Inflammatory macrophage treated with lipopolysaccharide for 1 hour (primary cell): ENCODE measurements at places on chromosomes 16 and 17.

- no peak for DNase-seq
Measured at GRCh38 chr16:58022601-58023371, 2.8 kb upstream of the MMP15 start.

DNA sequence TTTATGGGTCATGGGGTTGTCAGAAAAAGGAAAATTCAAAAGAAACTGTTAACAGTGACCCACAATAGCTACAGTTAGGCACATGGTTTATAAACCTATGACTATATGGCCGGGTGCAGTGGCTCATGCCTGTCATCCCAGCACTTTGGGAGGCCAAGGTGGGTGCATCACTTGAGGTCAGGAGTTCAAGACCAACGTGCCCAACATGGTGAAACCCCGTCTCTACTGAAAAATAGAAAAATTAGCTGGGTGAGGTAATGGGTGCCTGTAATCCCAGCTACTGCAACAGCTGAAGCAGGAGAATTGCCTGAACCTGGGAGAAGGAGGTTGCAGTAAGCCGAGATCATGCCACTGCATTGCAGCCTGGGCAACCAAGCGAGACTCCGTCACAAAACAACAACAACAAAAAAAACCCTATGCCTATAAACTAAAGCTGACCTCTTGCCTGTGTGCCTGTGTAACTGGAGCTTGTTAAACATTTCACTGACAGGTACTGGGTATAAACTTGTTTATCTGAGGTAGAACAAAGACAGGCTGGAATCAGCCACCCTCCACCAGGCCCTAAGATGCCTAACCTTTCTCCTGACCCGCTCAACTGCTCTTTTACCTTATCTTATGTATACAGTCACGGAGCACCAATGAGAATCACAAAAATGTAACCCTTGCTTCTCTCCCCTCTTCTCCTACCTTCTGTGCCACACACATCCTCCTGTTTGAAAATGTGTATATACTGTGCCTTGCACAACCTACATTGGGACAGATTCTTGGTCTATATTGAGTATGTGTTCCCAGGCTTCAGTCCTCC, 62.9 kb upstream of the ATF7IP2 start:
- no peak for DNase-seq

DNA sequence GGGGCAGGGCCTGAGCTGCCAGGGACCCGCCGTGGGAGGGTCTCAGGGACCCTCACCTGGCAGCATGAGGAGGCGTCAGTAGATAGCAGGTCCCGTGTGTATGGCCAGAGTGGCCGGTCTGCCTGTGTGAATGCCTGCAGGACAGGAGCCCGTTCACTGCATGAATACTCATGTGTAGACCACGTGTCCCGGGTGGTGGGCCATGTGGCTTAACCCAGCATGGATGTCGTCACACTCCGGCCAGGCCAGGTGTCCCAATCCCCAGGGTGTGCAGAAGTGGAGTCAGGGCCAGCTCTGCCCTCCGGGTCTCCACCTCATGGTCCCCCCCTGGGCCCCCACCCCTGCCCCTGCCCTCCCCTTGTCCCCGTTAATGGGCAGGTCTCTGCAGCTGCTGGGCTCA, 53.7 kb downstream of the BAHCC1 start:
- no peak for DNase-seq

DNA sequence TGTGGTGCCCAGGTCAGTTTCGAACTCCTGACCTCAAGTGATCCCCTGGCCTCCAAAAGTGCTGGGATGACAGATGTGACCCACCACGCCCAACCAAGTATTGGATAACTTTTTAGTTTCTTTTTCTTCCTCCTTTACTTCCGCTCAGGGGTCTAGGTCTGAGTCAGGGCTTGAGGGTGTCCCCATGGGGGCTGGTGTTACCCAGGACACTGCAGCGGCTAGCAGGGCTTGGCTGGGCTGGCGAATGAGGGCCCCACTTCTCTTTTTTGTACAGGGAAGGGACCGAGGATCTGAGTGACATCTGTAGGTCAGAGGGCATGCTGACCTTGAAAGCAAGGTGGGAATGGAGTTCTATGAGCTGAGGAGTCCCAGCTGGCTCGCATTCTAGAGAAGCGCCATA, 24.9 kb downstream of the RAB11FIP3 start:
- peak; percentile 2 for DNase-seq

GRCh38 chr16:11719171-11719570, 23.5 kb downstream of the TXNDC11 start:
- no peak for DNase-seq

GRCh38 chr17:8420041-8420934, 15.4 kb upstream of the NDEL1 start:
- DNase-seq, result peak; percentile 67

DNA sequence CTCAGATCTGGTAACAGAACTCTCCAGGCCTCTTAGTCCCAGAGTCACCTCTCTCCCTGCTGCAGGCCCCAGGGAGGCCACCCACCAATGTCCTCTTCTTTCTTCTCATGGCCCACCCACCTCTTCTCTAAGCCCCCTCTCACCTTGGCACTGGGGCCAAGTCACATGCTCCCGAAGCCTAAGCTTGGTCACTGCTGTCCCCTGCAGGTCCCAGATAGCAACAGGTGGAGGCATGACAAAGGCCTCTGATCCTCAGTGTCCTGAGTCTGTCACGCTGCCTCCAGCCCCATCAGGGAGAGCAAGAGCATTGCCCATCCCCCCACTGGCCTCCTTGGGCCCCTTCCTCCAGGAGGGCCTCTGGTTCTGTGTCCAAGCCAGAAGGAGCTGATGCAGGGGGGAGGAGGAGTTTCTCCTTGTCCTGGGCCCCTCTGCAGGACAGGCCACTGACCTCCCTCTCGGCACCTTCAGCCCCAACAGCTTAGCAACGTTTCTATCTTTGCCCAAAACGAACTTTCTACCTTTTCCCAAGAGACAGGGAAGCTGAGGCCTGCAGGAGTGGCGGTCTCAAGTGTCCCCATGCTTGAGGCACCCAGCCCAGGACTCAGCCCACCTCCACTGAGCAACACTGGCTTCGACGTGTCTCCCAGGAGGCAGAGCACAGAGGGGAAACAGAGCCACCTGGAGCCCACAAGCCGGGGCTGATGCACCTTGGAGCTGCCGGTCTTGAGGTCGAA, 8.6 kb downstream of the P2RX1 start:
- DNase-seq, result no peak

DNA sequence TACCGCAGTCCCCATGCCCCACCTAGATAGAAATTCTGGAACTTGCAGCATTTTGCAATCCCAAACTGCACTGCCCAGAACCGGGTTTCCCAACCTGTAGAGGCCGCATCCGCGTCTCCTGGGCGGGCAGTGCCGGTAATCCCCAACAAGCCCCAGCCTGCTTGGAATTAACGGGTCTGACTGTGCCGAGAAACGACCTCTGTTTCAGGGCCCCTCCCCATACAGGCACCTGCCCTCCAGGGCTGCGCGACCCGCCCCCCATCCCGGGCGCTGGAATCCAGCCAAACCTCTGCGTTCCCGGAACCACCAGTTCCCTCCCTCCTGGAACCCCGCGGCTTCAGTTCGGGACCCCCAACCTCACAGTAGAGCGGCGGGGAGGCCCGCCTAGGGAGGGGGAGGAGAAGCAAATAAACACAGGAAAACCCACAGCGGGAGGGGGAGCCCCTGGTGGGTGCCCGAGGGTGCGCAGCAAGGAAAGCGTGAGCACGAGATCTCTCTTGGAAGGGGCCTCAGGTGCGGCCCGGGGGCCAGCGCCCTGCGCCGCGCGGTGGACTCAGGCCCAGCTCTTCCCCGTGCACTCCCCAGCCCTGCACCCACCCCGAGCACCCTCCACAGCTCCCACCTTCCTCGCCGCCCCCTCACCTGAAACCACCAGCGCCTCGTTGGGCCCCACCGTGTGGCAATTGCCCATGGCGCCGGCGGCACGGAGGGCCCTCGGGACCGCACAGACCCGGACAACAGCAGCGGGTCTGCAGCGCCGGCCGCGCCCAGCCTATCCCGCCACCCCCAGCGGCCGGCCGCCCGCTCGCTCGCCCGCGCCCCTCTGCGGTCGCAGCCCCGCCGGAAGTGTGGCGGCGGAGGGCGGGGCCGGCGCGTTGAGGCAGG, at the start of gene FLOT2:
FLOT2 (minus strand) TSS at position 850 of the 885 bp plus-strand sequence; CDS start at position 691, 159 bp downstream.
- DNase-seq, result peak; percentile 89

GRCh38 chr17:9977180-9977575, 72.1 kb upstream of the RCVRN start:
- peak; percentile 32 for DNase-seq

GRCh38 chr17:40857535-40857934, 9.5 kb downstream of the KRT12 start:
- DNase-seq, result no peak

DNA sequence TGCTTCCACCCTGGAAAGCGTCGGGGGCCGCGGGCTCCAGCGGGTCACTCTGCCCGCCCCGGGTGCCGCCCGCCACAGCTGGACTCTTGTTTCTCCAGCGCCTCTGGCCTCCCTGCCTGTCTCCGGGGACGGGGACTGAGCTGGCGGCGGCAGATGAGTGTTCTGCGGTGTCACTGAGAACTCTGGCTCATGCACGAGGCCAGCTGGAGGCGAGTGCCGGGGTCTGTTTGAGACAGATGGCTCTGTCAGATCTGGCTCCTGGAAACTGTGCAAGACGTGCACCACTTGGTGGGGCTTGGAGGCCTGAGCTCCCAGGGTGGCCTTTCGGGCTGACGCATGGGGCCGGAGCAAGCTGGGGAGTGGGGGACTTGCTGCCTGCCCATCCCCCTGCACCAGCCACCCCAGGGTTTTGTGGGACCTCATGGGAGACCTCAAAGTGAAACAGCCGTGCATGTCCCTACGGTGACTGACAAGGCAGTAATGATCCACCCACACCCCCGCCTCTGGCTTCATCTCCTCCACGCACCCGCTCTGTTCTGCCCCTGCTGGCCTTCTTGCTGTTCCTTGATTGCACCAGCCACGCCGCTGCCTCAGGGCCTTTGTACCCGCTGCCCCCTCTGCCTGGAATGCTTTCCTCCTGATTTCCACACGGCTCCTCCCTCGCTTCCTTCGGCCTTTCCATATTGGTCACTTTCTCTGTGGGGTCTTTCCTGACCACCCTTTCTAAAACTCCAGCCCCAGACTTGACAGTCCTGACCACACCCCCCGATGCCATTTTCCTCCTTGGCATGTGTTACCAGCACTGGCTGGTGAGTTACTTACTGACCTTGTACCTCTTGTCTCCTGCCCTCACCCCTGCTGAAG, 174.9 kb upstream of the CIBAR2 start:
- no peak for DNase-seq

DNA sequence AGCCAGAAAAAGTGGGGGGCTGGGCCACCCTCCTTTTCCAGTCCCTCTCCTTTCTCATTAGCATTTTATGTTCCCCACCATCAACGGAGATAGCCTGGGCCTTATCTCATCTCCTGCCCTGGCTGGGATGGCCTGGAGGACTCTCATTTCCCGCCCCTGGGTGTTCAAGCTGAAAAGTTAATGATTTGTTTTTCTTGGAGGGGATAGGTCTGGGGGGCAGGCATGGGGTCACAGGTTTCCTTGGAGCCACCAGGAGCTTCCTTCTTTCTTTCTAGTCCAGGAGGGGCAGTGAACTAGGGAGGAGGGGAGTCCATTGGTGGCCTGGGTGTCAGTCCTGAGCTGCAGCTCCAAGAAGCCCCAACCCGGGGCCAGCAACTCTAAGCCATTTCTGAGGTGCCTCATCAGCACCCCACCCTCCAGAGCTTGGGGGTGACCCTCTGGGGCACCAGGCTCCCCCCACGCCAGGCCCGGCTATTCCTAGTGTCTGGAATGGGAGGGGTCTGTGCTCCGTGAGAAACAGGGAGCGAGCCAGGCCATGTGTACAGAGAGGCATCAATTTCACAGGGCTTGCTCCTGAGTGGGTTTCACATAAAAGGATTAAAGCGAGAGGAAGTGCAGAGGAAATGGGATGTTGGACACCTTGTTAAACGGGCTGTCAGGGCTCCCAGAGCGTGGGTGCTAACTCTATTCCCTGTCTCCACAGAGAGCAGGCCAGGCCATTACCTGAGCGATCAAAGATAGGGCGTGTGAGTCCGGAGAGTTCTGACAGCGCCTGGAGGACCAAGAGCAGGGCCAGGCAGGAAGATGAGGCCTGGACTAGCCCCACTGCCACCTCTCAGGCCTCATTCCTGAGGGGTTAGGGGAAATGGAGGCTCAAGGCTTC, 90.6 kb upstream of the LHX1 start:
- DNase-seq, result no peak

GRCh38 chr17:70314096-70314495, 144.8 kb downstream of the KCNJ2 start:
- DNase-seq, result no peak

DNA sequence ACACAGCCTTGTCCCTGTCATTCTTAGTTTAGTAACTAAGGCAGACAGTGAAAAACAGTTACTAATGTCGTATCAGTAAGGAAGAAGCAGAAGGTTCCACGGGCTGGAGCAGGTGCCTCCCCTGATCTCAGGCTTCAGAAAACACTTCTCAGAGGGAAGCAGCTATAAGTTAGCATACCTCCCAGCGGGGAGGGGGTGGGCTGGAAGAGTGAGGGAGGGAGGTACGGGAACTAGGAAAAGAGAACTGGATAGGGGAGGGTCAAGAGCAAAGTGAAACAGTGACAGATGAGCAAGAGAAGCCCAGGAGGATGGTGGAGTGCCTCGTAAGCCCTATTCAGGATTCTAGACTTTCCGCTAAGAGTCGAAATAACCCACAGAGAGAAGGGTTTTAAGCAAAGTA, 186.3 kb upstream of the XYLT1 start:
- DNase-seq, result no peak

- no peak for DNase-seq
Measured at GRCh38 chr16:82059161-82059982, 24.3 kb downstream of the HSD17B2 start.

GRCh38 chr16:19690196-19690595, 27.8 kb downstream of the KNOP1 start:
- DNase-seq, result peak; percentile 20

GRCh38 chr16:72927199-72928089, 120.5 kb downstream of the ZFHX3 start:
- peak; percentile 91 for DNase-seq

GRCh38 chr16:57025941-57026777, 36.8 kb downstream of the NLRC5 start:
- DNase-seq, result no peak
